Hindlimb muscle (tissue), 1 donor: ENCODE measurements at places on chromosomes 2 and 18.

DNA sequence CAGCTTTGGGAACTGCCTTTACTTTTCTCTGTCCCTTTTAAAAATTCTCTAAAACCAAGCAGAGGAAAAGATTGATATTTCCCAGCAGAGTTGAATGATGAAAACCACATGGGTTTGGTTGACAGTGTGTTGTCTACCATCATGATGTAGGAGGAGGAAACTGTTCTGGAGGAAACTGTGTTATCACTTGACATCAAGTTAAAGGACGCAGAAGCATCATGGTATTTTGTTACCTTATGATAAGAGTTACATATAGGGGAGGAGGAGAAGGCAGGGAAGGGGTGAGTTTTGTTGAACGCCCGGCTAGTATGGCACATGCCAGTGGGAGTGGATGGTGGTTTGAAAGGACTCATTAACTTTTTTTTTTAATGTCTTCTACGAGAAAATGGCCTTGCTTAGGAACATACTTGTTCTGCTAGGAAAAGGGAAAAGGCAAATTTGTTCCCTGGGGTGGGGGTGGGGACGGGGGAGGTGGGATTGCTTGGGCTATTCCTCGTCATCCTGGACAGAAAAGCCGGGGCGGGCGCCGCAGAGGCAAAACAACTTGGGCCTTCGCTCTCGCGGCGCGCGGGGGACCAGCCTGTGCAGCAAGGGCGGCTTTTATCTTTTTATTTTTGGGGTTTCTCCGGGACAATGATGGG lies 766 bp downstream of the TMEM17 start:
- no peak for DNase-seq

DNA sequence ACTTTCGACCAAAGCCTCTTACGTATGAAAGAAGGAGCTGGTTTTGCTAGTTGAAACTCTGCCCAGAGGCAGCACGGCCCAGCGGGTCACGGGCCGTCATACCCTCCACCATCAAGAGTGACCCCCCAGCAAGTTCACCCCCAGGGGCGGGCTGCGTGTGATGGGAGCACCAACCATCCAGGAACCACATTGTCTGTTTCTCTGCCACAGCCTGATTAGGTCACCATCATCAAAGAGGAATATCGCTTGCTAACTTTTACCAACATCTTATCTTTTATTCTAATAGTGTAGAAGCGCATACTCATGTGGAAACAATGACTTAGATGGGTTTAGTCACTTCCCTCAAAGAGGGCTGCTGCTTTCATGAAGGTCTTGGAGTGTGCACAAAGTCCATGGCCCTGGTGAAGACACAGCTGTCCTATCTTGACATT lies 116.6 kb upstream of the SMIM21 start:
- DNase-seq: no peak

DNA sequence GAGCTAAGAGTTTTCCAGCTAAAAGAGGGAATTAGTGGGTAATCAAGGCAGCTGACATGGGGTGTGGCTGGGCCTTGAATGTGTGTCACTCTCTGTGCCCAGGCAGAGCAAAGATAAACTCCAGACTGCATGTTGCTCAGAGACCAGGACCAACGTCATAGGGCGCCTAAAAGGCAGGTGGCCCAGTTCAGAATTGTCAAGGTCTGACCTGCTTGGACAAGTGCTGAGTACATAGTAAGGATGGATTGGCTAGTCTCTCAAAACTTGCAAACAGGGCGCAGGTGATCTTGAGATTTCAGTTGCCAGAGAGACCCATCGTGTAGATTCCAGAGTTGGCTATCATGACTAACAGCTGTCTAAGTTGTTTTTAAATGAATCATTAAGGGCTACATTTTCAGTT lies 19.0 kb downstream of the CLUL1 start:
- no peak for DNase-seq

DNA sequence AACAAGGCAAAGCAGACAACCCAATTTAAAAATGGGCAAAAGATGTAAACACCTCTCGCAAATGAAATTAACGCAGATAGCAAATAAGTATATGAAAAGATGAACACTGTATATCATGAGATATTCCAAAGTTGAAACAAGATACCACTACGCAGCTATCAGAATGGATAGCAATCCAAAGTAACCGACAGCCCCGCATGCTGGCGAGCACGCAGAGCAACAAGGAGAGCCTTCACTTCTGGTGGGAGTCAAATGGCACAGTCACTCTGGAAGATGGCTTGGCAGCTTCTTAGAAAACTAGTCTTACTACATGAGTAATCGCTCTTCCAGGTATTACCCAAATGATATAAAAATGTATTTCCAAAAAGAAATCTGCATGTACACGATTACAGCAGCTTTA lies 1.4 kb downstream of the NDUFA10 start:
- DNase-seq: no peak

DNA sequence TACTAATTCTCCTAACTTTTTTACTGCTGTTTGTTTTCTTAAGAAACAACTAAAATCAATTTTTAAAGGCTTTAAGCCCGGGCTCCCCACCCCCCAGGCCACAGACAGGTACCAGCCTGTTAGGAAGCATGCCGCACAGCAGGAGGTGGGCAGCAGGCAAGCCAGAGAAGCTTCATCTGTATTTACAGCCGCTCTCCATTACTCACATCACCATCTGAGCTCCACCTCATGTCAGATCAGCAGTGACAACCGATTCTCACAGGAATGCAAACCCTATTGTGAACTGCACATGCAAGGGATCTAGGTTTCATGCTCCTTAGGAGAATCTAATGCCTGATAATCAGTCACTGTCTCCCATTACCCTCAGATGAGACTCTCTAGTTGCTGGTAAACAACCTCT lies 517.0 kb downstream of the NRXN1 start:
- DNase-seq: no peak

DNA sequence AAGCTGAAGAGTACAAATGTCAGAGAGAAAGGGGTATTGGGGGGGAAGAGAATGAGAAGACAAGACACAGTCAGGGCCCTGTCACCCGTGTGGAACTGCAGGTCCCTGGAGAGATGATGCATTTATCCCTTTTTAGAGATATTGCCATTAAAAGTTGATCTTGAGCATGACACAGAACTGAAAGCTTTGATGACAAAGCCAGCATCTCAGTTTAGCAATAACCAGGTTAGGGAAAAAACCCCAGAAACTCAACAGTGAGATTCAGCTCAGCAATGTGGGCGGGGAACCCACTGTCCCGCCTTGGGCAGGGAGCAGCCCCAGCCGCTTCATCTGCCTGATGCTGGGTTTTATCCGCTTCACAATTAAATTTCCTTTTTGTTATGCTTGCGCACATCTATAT lies 181.1 kb downstream of the NEDD4L start:
- no peak for DNase-seq

GRCh38 chr2:212066546-212066945 lies 472.1 kb downstream of the ERBB4 start:
- no peak for DNase-seq

GRCh38 chr2:223431479-223431878 lies 170.7 kb downstream of the SCG2 start:
- no peak for DNase-seq

GRCh38 chr2:1968988-1969700 lies 224.8 kb upstream of the PXDN start:
- no peak for DNase-seq

- no peak for DNase-seq
Observed at GRCh38 chr18:76860411-76860810, 38.1 kb downstream of the ZNF236 start.

GRCh38 chr2:65129286-65129825 lies 550 bp downstream of the RAB1A start:
- no peak for DNase-seq

DNA sequence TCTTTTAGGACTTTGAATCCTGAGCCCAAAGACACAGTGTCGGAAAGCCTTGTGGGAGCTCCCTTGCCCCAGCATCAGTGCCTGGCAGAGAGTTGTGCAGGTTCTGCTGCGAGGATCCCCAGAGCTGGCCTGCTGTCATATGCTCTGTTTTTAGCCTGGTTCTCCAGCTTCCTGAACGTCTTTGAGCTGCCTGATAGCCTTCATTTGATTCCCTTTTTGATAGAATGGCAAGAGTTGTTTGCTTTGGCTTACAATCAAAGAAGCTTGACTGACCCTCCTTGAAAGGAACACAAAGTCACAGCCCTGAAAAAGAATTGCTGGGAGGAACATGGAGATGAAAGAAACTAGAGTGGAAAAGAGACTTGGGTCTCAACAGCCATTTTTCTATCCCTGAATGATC lies 95.4 kb downstream of the C1QL2 start:
- no peak for DNase-seq

DNA sequence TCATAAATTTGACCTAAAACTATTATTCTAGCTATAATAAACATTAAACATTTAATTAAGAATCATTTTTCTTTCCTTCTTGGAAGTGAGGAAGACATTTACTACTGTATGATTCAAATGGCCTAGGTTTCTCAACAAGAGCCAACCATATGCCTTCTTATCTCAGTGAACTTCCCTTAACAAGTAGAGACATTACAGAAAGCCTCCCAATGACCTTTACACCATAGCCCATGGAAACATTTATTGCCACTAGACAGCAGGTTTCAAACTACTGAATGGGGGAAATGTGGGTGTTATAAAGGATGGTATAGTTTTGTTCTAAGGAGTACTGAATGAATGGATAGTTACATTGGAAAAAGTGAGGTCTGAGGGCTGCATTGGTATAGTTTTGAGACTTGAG lies 349.4 kb upstream of the SPRED2 start:
- DNase-seq: no peak

- no peak for DNase-seq
Observed at GRCh38 chr2:18980104-18980785, 378.2 kb downstream of the OSR1 start.

- no peak for DNase-seq
Observed at GRCh38 chr2:16135196-16135912, 195.0 kb downstream of the MYCN start.

- DNase-seq: no peak
Observed at GRCh38 chr2:49940626-49941025, 786.3 kb upstream of the FSHR start.

DNA sequence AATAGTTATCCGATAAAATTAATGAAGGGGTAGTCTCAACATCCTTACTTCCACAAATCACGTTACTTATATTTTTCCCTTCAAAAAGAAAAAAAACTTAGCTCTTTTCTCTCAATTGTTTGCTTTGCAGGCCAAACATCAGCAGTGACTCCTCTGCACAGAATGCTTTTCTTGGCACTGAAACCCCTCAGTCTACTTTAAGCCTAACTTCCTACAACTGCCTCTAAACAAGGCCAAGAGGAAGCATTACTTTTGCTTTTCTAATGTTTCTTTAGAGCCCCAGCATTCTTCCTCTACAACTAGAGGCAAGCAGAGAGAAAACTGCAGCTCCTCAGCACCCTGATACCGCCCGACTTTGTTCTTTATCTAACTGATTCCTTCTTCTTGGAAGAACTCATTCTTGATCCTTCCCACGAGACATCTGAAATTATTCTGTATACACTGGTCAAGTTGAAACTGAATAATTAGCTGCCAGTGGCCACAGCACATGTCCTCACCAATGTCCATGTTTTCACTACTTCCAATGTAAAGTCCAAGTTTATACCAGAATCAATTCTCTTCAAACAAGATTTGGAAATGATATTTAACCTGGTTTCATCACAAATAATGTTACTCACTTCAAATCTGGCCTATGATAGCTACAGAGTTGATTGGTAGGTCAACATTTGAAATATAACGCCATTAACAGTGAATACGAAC lies 55.3 kb downstream of the DTNB start:
- peak; percentile 52 for DNase-seq

DNA sequence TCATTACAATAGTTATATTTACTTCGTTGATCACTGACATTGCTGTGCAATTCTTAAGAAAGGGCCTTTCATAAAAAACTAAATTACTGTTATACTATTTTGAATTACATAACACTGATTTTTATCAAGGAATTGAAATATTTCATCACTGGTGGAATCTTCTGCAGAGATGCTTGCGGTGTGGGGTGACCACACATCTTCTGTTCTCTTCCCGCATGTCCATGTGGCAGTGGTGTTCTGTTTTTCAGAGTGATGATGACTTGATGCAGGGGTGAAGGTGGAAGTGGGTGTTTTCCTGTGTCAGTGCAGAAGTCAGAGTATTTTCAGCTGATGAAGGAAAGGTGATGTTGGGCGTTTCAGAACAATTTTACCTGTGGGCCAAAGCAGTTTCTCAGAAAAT lies 7.0 kb downstream of the CNDP2 start:
- DNase-seq: no peak

- no peak for DNase-seq
Observed at GRCh38 chr18:75474332-75474731, 46.8 kb upstream of the SMIM21 start.

DNA sequence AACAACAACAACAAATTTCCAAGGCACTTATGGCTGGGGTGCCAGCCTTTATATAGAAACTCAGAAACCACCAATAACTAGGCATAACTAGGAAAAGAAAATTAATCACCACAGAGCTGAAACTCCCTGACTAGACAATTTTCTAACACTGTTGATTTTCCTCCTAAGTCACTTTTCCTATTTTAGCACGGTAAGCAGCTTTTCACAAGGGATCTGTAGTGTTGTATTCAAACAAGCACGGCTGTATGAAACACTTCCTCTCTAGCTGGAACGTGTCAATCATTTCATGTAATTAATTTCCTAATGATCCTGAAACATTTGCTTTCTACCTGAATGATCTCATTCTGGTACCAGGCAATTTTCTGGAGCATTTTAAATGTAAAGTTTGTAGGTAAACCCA lies 645.0 kb downstream of the IRS1 start:
- no peak for DNase-seq

DNA sequence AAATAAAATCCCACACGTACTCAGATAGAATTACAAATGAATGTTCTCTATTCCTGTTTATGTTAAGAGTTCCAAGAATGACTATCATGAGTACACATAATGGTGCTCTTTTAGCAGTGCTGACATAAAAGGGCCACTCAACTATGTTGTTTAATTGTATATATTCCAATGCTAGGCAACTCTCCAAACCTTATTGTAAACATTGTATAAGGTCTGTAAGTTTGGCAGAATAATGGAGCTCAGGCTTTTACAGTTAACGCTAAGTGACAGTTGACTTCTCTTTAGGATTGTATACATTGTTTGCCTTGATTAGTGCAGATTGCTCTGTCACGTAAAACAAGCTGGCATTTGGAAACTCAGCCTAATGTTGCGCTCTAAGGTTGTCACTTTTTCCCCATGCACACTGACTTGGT lies 20.8 kb downstream of the RBMS1 start:
- DNase-seq: no peak

GRCh38 chr2:824524-824923 lies 126.1 kb upstream of the SNTG2 start:
- no peak for DNase-seq

GRCh38 chr2:53559302-53559966 lies 208.2 kb upstream of the CHAC2 start:
- DNase-seq: no peak

DNA sequence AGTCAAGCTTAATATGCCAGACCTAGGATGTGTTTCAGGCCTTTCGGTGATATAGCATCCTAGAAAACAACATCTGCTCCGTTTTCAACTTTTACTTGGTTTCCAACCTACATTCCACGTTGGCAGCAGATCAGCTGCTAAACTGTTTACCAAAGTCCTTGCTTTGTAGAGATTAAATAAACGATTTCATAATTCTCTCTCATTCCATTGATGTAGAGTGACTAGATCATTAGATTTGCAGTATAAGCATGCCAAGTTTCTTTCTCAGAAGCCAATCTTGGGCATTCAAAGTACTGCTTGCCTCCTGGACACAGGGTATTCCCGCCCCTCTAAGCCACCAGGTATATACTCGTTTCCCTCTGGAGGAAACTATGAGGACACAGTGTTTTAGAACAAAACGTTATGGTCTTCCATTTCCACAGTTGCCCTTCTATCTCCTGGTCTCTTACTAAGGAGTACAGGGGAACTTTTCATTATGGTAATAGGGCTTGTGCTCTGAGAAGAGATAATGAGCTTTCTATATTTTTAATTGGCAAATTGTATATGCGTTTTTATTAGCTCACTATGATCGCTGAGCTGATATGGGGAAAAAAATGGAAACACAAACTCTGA lies 10.5 kb upstream of the INSIG2 start:
- no peak for DNase-seq
